ENCODE measurements at places on chromosomes 6 and 20.

DNA sequence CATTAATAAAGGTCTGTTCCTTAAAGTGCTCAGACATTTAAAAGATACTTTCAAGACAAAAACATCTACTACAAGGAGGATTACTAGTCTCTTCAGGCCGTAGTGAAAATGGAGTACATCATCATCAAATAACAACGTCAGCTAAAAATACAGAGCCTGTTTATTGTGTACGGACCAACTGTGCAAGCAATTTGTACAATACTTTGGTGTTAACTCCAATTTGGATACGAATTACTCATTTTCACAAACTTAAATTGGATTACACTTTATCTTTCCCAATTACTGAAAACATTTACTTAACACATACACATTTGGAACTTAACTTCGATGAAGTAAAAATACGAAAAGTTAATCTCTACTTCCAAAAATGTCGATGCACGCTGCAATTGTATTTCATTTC is 802 bp downstream of the CYP39A1 start:
- DNase-seq = no peak

DNA sequence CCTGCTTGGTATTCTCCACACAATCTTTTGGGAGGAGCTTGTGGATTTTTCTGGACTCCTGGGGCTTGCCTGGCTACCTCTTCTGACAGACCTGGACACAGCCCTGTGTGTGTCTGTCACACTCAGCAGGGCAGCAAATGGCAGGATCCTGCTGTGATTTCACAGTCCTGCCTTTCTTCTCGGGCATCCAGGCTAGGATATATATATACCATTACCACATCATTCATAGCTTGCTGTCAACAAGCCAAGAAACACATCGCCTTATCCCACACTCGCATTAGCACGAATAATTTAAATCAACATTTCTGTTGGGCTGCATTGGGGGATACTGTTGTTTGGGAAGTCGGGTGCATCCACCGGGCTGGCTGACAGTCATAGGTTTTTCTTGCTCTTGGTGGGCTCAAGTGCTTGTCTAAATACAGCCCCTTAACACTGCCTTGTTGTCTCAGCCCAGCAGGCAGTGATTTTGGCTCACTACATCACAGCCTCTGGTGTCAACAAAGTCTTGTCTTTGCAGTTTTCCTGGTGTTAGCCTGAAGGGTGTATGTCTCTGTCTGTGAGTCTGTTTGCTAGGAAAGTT is 154.9 kb upstream of the FERMT1 start:
- no peak for DNase-seq

- DNase-seq = no peak
Observed at GRCh38 chr6:163627274-163628062, 212.9 kb downstream of the QKI start.

GRCh38 chr6:104682722-104683643 is 176.7 kb downstream of the HACE1 start:
- DNase-seq = peak; percentile 56

DNA sequence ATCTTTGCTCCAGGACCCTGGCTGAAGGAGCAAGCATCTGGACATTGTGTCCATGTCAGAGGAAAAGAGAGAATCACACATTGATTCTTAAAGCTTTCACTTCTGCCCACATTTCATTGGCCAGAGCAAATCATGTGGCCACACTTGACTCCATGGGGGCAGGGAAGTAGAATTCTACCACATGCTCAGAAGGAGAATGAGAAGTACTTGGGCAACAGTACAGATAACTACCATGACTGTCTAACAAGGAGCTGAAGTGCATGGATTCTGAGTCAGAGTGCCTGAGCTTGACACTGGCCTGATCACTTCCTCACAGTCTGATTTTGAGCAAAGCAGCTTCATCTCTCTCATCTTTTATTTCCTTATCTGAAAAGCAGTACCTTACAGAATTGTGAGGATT is 38.6 kb downstream of the GHRH start:
- no peak for DNase-seq

- no peak for DNase-seq
Observed at GRCh38 chr20:7792150-7792869, 147.9 kb downstream of the HAO1 start.

DNA sequence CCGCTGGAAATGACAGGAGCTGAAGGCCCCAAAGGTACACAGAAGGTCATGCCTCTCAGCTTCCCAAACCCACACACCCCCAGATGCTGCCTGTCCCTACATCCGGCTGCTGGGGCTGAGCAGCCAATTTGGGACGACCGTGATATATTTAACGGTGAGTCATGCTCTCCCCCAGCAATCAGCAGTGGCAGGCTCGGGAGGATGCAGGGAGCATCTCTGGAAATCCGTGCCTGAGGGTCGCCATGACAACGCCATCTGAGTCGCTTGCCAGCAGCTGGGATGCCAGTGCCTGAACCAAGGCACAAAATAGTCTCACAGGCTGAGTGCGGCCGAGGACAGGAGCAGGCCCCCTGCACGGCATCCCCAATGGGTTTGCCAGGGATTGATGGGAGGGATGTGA is 57.9 kb downstream of the KCNB1 start:
- DNase-seq = no peak

- no peak for DNase-seq
Observed at GRCh38 chr6:170279426-170279825, 11.5 kb downstream of the DLL1 start.

- DNase-seq = no peak
Observed at GRCh38 chr6:21538186-21538798, 55.3 kb upstream of the SOX4 start.

DNA sequence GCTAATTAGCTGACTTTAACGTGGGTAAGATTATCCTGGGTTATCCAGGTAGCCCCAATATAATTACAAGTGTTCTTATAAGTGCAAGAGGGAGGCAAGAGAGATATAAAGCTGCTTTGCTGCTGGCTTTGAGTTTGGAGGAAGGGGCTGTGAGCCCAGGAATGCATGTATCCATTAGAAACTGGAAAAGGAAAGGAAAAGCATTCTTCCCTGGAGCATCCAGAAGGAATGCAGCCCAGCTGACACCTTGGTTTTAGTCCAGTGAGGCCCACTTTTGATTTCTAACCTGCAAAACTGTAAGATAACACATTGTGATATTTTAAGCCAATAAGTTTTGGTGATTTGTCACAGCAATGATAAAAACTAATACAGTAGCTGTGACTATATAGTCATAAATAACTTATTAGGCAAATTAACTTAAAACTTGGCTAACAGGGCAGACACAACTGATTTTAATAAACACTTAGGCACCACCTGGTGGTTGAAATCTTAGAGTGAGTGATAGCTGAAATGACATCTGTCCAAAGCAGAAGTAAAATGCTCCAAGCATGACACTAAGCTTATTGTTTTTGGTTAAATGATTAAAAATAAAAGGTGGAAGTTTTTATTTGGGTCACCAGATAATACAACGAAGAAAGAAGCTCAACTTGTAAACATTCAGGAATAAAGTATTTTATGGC is 35.6 kb downstream of the ADGRF4 start:
- DNase-seq = no peak

- DNase-seq = no peak
Observed at GRCh38 chr20:1786486-1786885, 108.7 kb upstream of the SIRPA start.

GRCh38 chr6:142566628-142567396 is 265.0 kb downstream of the ADGRG6 start:
- no peak for DNase-seq

DNA sequence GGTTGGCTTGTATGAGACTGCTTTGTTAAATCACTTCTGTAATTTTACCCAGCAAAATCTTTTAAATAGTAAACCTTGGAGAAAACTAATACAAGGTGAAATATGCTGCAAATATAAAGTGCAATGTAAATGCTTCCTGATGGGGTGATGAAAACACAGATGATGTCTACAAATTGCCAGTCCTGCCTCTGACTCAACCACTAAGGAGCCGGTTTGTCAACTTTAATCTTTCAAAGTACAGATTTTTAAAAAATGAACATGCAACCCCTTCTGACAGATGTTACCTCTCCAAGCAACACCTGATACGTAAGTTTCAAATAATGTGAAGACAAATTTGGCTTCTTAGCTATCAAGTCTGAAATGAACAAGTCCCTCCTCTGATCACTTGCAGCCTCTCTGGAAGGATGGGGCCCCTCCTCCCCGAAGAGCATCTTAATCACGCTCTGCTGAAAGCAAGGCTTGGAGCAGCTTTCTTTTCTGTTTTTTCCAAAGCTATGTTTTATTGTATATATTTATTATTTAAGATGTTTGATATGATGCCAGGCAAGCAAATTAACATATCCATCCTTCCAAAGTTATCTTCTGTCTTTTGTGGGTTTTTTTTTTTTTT is 196.0 kb downstream of the MYLK4 start:
- DNase-seq = no peak

DNA sequence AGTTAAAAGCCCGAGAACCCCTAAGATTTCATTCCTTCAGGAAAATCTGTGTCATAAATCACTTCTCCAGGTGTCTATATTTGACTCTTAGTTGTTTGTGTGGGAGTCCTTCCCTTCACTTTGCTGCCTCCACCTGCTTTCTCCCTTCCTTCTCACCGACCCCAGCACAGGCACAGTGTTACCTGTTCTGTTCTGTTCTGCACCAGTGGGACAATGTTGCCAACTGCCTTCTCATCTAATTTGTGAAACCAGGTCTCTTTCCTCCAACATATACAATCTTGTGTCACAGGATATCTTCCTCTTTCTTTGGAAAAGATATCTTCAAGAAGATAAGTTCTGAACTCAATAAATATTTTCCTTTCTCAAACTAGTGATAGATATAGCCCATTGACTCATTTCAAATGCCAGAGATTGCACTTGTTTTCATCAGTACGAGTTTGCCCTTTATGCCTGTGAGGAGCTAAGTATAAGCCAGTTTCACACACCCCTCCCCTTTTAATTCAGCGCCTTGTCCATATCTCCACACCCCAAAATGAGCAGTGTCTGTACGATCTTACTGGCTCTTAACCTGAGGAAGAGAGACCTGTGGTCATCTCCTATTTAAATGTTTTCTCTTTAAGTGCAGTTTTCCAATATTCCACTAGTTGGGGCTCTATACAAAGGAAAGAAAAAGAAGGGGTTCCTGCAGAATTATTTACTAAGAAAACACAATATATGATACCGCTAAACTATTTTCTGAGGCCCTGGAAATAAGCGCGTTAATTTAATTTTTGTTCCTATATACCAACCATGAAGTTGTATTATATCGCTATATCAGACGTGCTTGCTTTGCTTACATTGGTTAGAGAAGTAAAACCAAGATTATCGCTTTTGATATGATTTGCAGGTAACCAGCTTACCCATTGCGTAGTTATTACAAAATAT is 81.6 kb upstream of the PREP start:
- DNase-seq = no peak

DNA sequence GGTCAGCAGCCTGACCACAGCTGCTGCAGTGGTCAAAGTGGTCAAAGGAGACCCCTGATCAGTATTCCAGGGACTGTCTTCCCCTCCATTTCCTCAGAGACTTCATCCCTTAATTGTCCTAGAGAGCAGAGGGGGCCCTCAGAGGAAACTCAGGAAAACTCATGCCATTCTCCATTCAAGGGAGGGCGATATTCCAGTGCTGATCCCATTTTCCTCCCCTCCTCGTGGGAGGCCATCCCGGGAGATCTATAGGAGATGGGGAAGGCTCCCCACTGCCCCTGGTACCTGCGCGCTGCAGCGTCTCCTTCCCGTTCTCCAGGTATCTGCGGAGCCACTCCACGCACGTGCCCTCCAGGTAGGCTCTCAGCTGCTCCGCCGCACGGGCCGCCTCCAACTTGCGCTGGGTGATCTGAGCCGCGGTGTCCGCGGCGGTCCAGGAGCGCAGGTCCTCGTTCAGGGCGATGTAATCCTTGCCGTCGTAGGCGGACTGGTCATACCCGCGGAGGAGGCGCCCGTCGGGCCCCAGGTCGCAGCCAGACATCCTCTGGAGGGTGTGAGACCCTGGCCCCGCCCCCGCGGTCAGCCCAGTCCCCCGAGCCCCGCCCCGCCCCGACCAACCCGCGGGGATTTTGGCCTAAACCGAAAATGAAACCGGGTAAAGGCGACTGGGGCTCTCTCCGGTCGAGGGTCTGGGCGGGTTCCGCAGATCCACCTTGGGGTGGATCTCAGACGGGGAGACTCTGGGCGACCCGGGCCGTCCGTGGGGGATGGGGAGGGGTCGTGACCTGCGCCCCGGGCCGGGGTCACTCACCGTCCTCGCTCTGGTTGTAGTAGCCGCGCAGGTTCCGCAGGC is 878 bp downstream of the HLA-C start:
- no peak for DNase-seq

DNA sequence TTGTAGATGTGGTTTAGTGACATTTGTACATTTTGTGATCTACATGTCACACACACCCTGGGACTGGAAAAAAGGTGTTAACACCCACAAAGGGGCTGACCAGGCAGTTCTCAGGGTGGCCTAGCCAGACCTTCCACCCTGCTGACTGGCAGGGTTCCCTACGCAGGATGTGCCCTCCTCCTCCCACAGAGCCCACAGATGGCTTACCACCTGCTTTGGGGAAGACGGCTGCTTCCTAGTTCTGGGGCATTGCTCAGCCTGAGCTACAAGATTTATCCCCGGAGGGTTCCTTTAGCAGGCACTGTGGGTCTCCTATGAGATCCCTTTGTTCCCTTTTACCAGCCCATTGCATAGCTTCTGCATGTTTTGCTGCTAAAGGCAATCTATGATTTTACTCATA is 35.1 kb downstream of the SNAP25 start:
- DNase-seq = no peak

- DNase-seq = no peak
Observed at GRCh38 chr6:169101036-169101805, 152.4 kb downstream of the THBS2 start.

DNA sequence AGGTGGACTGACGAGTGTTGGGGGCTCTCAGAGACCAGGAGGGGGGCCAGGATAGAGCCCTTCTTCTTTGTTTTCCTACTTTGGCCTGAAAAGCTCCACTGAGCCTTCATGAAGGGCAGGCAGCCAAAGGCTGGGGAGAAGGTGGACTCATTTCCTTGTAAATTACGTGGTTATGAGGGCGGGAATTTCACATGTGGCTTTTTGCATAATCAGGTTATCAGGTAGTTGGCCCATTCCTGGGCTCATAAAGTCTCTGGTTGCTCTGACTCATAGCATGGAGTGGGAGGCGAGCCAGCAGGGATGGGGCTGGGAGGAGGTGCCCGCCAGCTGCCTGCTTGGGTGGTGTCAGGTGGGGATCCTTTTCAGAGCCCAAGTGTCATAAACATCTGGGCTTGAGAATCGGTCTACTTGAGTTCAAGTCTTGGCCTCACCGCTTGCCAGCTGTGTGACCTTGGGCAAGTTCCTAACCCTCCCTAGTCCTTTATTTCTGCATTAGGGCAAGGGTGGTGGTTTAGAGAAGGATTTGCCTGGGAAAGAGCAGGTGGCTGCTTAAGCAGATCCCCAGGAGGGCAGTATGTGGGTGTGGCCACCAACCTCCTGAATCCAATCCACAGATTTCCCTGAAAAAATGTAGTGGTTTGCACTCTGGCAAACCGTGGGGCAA is 26.5 kb upstream of the RNF24 start:
- no peak for DNase-seq

- no peak for DNase-seq
Observed at GRCh38 chr6:143539734-143540133, 28.2 kb upstream of the FUCA2 start.

Data from stimulated activated CD4-positive, alpha-beta T cell treated with anti-CD3 and anti-CD28 coated beads, Interleukin-15, amount 100 ng/mL, for 1 hour (primary cell).